Amygdala (tissue), 56 donors: ENCODE measurements at places on chromosomes 3 and 15.

DNA sequence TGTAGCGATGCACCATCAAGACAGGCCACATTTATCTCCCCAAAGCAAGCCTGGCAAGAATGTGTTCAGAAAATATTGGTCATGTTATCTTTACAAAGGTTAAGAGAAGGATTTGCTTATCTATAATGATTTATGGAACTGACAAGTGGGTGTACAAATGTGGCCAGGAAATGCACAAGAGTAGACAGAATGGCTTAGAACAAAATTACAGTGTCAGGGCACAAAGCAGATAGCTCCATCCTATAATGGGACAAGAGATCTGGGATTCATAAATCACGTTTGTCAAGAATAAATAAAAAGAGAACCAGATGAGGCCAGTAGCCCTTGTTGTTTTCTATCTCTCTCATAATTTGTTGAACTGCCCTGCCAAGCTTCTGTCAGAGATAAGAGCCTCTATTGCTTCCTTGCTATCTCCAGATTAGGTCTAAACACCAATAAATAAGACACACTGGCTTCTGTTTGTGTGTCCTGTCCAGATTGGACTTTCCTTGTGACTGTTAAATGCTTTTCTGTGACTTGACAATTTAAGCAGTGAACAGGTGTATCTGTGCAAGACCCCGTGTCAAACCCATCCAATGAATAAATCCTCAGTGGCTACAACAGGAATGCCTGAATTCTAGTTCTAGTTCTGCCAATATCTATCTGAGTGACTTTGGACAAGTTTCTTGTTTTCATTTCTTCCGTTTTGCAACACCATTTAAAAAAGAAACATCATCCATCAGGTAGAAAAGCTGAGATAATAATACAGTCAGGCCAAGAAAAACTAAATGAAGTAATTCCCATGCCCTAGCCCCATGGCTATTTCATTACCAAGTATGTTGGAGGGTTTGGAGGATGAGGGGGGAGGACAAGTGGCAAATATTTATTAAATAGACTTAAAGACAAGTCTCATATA lies 157.2 kb downstream of the DCLK3 start:
- DNase-seq, result no peak

DNA sequence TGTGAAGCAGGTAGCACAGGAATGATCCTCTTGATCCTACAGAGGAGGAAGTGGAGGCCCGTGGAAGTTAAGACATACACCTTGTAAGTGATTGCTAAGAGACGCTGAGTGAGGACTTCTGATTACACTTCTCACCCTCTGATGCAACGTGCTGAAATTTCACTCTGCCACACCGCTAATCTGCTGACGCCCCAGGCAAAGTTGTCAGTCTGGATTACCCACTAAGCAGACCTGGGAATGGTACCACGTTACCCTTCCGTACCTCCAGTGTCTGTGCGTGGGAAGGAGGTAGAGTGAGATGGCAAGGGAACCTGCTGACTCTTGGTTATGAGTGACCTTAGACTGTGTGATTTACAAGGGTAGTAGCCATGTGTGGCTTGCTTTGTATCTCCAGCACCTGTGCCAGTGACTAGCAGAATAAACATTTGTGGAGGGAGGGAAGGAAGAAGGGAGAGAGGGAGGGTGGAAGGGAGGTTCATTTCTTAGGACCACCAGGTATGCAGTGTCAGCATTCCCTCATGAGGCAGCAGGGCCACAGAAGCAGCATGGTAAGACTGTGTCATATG lies 115.0 kb downstream of the ALDH1A2 start:
- no peak for DNase-seq

DNA sequence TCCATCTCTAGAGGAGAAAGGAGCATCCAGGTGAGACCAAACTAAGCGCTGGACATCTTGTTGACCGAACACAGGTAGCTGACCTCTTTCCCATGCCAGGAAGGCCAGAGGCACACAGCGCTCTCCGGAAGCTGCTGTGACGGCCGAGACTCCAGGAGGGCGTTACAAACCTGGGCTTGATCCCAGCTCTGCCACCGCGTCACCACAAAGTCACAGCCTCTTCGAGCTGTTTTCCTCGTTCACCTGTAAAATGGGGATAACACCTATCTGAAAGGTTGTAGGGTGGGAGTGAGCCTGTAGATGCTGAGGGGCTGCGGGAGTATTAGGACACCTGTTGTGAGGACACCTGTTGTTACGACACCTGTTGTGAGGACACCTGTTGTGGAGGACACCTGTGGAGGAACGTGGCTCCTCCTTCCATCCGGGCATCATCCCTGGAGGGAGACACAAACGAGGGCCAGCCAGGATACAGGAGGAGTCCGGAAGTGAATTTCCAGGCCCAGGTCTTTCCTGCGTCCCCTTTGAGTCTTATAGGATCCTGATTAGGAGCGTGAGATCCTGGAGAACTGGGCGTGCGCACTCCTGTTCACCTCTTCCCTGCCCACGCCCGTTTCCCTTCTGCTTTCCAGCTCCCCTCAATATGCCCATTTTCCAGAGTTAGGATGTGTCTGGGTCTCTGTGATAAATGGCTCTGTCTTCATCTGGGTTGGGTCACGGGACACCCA lies 2.3 kb upstream of the MUC4 start:
- no peak for DNase-seq

DNA sequence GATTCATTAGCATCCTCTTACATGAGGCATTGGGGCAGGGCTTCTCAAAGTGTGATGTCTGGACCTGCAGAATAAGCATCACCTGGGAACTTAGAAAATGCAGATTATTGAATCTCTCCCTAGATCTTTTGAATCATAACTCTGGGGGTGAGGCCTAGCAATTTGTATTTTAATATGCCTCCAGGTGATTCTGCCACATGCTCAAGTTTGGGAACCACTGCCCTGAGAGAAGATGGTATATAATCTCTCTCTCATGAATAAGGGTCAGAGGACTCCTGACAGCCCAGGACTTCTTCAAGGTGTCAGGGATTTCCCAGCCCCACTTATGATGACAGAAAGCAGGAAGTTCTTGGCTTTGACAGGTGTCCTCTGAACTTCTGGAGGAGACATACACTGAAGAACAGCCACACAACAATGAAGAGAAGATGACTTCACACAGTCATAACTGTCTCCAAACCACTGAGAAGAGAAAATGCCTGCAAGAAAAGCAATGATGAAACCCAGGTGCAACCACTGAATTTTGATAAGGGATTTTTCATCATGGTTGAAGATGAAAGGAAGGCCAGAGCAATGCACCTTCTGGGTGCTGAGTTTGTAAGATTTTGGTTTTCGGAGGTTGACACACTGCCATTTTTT lies 211.9 kb upstream of the MRPL3 start:
- DNase-seq, result no peak

DNA sequence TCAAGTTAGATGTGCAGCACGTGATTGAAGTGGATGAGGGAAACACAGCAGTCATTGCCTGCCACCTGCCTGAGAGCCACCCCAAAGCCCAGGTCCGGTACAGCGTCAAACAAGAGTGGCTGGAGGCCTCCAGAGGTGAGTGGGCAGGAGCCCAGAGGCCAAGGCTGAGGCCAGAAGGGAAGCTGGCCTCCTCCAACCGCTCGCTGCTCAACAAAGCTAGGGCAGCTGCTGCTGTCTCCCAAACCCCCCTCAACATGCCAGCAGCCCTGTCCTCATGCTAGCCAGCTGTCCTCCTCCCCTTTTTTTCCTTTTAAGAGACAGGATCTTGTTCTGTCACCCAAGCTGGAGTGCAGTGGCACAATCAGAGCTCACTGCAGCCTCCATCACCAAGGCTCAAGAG lies 57.0 kb downstream of the BOC start:
- DNase-seq, result no peak

GRCh38 chr3:99128235-99128634 lies 226.7 kb upstream of the DCBLD2 start:
- DNase-seq, result no peak

DNA sequence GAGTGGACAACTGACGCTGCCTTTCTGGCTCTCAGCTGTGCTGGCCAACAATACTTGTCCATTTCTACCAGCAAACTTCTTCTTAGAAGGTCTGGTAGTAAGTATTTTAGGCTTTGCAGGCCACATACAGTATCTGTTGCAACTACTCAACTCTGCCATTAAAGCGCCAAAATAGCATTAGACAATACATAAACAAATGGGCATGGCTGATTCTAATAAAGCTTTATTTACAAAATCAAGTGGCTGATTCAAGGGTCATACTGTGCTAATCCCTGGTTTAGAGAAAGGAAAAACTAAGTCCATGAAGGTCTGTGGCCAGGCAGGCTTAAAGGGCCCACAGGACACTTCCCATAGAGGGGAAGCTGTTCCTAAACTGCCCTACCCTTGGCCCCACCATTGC lies 26.3 kb upstream of the TPM1 start:
- DNase-seq, result no peak

- DNase-seq, result no peak
Observed at GRCh38 chr3:4996771-4997291, 17.6 kb downstream of the BHLHE40 start.

DNA sequence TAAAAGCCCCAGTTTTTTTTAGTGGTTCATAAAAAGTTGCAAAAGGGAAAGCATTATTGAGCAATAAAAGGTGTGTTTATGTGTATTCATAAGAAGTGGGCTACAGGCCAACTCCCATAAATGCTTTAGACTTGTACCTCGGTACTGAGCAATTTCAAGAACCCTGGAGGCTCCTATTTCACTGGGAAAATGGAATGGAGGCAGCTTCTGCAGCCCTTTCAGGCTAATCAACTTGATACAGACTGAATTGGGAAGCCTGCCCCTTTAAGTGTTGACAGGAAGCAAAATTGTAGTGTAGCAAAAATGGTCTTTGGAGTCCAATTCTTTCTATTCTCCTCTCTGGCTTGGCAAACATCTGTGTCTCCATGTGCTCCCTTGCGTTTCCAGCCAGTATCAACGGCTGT lies 118.8 kb downstream of the ECT2 start:
- DNase-seq, result no peak

DNA sequence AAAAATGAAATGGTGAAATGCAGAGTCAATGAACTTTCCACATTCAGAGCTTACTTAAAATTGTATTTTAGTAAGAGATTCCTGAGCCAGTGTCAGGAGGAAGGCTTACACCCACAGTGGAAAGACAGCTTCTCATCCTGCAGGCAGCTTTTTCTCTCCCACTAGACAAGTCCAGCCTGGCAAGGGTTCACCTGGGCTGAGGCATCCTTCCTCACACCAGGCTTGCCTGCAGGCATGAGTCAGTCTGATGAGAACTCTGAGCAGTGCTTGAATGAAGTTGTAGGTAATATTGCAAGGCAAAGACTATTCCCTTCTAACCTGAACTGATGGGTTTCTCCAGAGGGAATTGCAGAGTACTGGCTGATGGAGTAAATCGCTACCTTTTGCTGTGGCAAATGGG lies 3.1 kb downstream of the CCR4 start:
- DNase-seq, result no peak

- DNase-seq, result no peak
Observed at GRCh38 chr15:74123131-74123429, 7.3 kb upstream of the ISLR2 start.

DNA sequence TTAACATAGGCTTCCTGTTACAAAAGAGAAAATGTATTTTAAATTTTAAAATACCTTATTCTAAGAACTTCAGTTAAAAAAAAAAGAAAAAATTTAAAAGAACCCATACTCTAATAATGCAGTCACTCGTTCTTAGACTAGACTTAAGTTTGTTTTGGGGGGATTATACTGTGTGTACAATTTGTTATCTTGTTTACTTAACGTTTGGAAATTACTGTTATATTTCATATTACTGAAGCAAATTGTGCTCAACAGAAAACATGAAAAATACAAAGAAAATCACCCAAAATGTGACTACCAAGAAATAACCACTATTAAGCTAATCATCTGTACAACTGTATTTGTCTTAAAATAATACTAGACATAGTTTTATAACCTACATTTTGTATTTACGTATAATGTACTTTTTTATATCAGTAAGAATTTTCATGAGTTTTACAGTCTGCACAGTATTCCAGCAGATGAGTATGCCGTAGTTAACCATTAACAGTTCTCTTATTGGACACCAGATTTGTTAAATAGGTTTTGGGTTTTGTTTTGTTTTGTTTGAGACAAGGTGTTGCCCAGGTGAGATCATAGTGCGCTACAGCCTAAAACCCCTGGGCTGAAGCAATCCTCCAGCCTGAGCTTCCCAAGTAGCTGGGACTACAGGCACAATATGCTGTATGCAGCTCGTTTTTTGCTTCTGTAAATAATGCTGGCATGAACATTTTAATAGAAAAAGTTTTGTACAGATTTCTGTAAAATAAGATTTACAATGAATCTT lies 88.8 kb upstream of the CHD2 start:
- DNase-seq, result no peak
